CD4-positive, alpha-beta memory T cell (primary cell): ENCODE measurements at places on chromosomes 6 and 20.

DNA sequence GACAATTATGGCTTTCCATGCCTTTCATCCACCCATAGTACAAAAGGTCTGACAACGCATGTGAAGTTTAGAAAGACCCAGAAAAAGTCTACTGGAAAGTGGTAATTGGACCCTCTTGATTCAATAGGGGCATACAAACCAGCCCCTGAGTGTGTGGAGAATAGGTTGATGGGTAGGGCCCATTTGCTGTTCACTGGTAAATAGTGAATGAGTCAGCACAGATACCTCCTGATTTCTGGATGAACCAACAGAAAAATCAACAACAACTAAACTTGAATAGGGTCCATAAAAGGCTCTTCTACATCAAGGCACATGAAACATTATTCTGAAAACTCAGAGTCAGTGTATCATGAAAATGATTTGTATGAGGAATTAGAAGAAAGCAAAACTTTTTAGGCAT, 235.4 kb upstream of the SLC35B3 start:
- no peaks in the 10 kb centered on the region for H3K27me3 ChIP-seq
- H3K4me3 ChIP-seq, result no peak overlapping the region
- no peaks in the 10 kb centered on the region for H3K4me1 ChIP-seq
- no peak for DNase-seq

- peaks cover 60% of the 10 kb centered on the region for H3K36me3 ChIP-seq
- H3K27me3 ChIP-seq, result no peaks in the 10 kb centered on the region
- H3K4me3 ChIP-seq, result no peak overlapping the region
- peaks cover 18% of the 10 kb centered on the region for H3K4me1 ChIP-seq
Observed at GRCh38 chr20:59207235-59207634, 43.6 kb downstream of the ZNF831 start.

GRCh38 chr6:18293076-18293904, 29.0 kb upstream of the DEK start:
- no peak overlapping the region for H3K27ac ChIP-seq
- no peaks in the 10 kb centered on the region for H3K27me3 ChIP-seq
- DNase-seq, result no peak
- H3K36me3 ChIP-seq, result no peaks in the 10 kb centered on the region

GRCh38 chr6:145261758-145262157, 473.6 kb downstream of the EPM2A start:
- no peaks in the 10 kb centered on the region for H3K27me3 ChIP-seq
- H3K4me1 ChIP-seq, result no peaks in the 10 kb centered on the region
- no peak overlapping the region for H3K27ac ChIP-seq
- H3K4me3 ChIP-seq, result no peak overlapping the region
- DNase-seq, result no peak
- no peaks in the 10 kb centered on the region for H3K36me3 ChIP-seq

- DNase-seq, result no peak
- H3K27ac ChIP-seq, result no peak overlapping the region
- H3K4me1 ChIP-seq, result no peaks in the 10 kb centered on the region
- H3K36me3 ChIP-seq, result no peaks in the 10 kb centered on the region
Observed at GRCh38 chr6:54519161-54519560, 210.9 kb downstream of the TINAG start.

GRCh38 chr20:21232546-21233280, 70.4 kb upstream of the XRN2 start:
- DNase-seq, result no peak
- H3K4me1 ChIP-seq, result peaks cover 4% of the 10 kb centered on the region
- H3K4me3 ChIP-seq, result no peak overlapping the region
- H3K27ac ChIP-seq, result no peak overlapping the region
- no peaks in the 10 kb centered on the region for H3K27me3 ChIP-seq
- H3K36me3 ChIP-seq, result no peaks in the 10 kb centered on the region

DNA sequence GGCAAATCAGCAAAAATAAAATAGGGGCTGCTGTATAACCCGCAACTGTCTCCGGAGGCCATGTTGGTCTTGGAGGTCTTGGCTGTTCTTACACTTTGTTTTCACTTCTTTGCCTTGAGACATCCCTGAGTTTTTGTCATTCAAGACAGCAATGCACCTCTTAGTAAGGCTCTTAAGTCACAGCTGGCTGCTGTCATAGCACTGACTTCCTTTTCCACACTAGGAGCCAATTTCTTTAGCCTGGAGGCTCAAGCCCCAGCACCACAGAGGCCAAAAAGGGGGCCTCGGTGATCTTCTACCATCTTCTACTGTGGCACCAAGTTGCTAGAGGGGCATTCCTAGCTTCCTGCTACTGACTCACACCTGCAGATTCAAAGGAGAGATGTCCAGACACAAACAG, 536.3 kb downstream of the CDH26 start:
- H3K4me1 ChIP-seq, result no peaks in the 10 kb centered on the region
- H3K27me3 ChIP-seq, result no peaks in the 10 kb centered on the region
- H3K36me3 ChIP-seq, result no peaks in the 10 kb centered on the region
- no peak for DNase-seq

GRCh38 chr6:12060780-12061609, 48.9 kb downstream of the HIVEP1 start:
- no peaks in the 10 kb centered on the region for H3K36me3 ChIP-seq
- peak overlapping the region; percentile 40 for H3K4me3 ChIP-seq
- no peaks in the 10 kb centered on the region for H3K27me3 ChIP-seq
- H3K27ac ChIP-seq, result peak overlapping the region; percentile 19
- H3K4me1 ChIP-seq, result peaks cover 43% of the 10 kb centered on the region
- peak; percentile 87 for DNase-seq

GRCh38 chr6:131828080-131828479, 20.3 kb downstream of the ENPP1 start:
- no peak overlapping the region for H3K4me3 ChIP-seq
- H3K4me1 ChIP-seq, result no peaks in the 10 kb centered on the region
- H3K27ac ChIP-seq, result no peak overlapping the region
- H3K36me3 ChIP-seq, result no peaks in the 10 kb centered on the region
- no peaks in the 10 kb centered on the region for H3K27me3 ChIP-seq

DNA sequence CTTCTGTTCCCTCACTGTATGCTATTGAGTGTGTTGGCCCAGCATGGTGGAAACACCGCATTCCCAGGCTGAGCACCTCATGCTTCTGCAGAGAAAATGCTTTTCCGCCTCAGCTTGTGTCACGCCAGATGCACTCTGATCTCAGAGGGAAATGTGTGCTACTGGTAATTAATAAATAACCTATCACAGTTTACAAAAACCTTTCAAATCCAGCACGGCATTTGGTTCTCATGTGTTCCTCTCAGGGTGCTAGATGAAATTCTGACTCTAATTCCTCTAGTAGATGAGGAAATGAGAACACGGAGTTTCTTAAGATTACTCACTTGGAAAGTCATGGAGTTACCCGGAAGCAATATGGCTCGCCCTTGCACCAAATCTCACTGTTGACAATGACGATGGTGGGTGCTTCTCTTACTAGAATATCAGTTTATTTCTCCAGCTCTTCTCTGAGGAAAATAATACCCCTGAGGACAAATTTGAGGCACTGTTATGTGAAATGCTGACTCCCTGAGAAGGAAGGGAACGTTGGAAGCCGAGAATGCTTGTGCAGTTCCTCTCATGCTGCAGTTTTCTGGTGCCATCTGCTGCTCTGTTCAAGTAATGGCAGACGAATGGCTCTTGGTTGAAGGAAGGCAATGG, 116.6 kb downstream of the RNF144B start:
- DNase-seq, result peak; percentile 39
- H3K27me3 ChIP-seq, result no peaks in the 10 kb centered on the region
- no peaks in the 10 kb centered on the region for H3K4me1 ChIP-seq
- no peak overlapping the region for H3K27ac ChIP-seq
- no peaks in the 10 kb centered on the region for H3K36me3 ChIP-seq

- H3K4me1 ChIP-seq, result peaks cover 79% of the 10 kb centered on the region
- no peak overlapping the region for H3K27ac ChIP-seq
- DNase-seq, result no peak
- H3K27me3 ChIP-seq, result no peaks in the 10 kb centered on the region
Observed at GRCh38 chr6:41966961-41967311, 25.3 kb upstream of the CCND3 start.

DNA sequence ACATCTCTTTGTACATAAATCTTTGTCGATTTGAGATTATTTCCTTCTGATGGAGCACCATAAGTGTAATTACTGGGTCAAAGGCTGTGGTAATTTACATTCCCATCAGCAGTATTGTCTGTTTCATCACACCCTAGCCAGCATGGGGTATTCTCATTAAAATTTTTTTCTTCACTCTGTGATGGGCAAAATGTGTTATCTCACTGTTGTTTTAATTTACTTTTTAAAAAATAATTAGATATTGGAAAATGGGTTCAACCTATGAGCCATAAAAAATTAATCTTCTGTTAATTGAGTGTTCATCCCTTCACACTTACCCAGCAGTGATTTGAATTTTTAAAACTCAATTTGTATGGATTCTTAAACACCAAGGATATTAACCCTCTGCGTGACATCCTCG, 44.0 kb upstream of the NNAT start:
- no peaks in the 10 kb centered on the region for H3K36me3 ChIP-seq
- H3K4me3 ChIP-seq, result no peak overlapping the region
- no peaks in the 10 kb centered on the region for H3K27me3 ChIP-seq
- no peak overlapping the region for H3K27ac ChIP-seq
- DNase-seq, result no peak

- H3K4me1 ChIP-seq, result no peaks in the 10 kb centered on the region
- H3K27me3 ChIP-seq, result no peaks in the 10 kb centered on the region
- no peak overlapping the region for H3K27ac ChIP-seq
- H3K4me3 ChIP-seq, result no peak overlapping the region
- H3K36me3 ChIP-seq, result no peaks in the 10 kb centered on the region
Observed at GRCh38 chr6:126180585-126180984, 159.3 kb upstream of the CENPW start.

- H3K27me3 ChIP-seq, result no peaks in the 10 kb centered on the region
- no peak overlapping the region for H3K27ac ChIP-seq
- H3K36me3 ChIP-seq, result no peaks in the 10 kb centered on the region
- H3K4me1 ChIP-seq, result no peaks in the 10 kb centered on the region
Observed at GRCh38 chr6:47342824-47343223, 33.1 kb upstream of the TNFRSF21 start.

DNA sequence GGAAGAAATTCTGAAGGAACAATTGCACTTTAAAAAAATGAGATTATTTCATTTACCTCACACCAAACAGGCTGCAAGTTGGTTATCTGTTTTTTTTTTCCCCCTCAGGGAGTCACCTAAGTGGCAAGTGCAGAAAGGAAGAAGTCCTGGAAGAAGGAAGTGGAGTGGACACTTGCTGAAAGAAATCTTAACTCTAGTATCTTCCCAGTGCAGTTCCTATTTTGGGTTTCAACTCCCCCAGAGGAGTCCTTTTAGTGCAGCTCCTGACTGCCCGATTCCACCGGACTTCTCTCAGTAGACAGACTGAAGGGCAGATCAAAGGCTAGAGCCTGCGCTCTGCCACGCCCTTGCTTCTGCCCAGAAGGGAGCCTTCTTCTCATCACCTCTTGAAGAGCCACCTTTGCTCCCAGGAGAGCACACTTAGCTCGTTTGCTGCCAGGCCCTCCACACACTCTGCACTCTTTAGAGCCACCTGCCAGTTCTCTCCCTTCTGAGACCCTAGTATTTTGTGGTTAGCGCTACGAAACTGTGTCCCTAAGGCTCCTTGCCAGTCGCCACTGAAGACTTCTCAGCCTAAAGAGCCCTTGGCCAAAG, 4.9 kb downstream of the MTCL3 start:
- no peak overlapping the region for H3K4me3 ChIP-seq
- H3K4me1 ChIP-seq, result peaks cover 35% of the 10 kb centered on the region
- peaks cover 3% of the 10 kb centered on the region for H3K27me3 ChIP-seq
- DNase-seq, result no peak
- H3K27ac ChIP-seq, result peak overlapping the region; percentile 50
- H3K36me3 ChIP-seq, result no peaks in the 10 kb centered on the region

GRCh38 chr20:24657196-24657595, 187.8 kb downstream of the SYNDIG1 start:
- no peak overlapping the region for H3K4me3 ChIP-seq
- no peaks in the 10 kb centered on the region for H3K27me3 ChIP-seq
- no peaks in the 10 kb centered on the region for H3K36me3 ChIP-seq
- no peaks in the 10 kb centered on the region for H3K4me1 ChIP-seq
- no peak overlapping the region for H3K27ac ChIP-seq

DNA sequence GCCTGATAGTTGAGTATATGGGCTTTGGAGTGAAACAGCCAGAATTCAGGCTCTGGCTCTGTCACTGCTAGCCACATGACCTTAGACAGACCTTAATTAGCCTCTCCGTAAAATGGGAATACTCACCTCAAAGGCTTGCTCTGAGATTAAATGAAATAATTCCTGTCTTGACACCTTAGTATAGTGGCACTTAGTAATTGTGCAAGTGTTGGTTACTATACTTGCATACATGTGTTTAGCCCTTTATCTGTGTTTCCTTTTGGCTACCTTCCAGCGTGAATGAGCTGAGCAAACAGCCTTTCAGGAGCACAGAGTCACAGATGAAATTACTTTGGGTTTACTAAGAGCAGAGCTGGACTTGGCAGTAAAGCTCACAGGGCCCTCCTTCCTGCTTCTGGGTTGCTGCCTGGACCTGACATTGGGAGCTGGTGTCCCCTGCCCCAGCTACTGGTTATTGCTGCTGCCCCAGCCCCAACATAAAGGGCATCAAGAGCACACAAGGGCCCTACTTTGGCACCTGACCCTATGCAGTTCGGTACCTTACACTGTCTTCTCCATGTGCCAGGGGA, 32.8 kb downstream of the CD164 start:
- no peak overlapping the region for H3K27ac ChIP-seq
- no peak overlapping the region for H3K4me3 ChIP-seq
- no peaks in the 10 kb centered on the region for H3K36me3 ChIP-seq
- H3K4me1 ChIP-seq, result no peaks in the 10 kb centered on the region
- DNase-seq, result no peak

DNA sequence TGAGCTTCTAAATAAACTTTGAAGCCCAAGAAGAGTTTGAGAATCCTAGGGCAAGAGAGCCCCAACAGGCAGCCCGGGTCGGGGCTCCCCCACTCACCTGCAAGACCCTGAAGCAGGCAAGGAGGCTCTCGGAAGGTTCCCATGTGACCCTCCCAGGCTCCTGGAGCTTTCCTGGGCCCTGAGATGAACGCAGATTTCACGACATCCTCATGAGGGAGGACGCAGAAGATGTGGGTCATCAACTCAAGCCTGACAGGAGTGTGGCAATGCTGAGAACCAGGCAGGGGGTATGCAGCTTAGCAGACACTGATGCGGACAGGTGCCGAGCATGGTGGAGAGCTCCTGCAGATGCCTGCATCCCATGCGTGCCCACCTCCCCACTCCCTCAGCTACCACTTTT, 184.5 kb upstream of the SLC24A3 start:
- no peaks in the 10 kb centered on the region for H3K36me3 ChIP-seq
- no peak overlapping the region for H3K27ac ChIP-seq
- no peaks in the 10 kb centered on the region for H3K27me3 ChIP-seq
